ENCODE measurements at places on chromosomes 6 and 20. TPM values are rescaled to one million over a fixed set of nuclear protein-coding genes. Genes with fewer than 3 reads are reported as not detected.

- no peak for DNase-seq
Observed at GRCh38 chr6:138318741-138319375, 58.8 kb upstream of the SMIM28 start.

- no peak for DNase-seq
Observed at GRCh38 chr6:157530724-157531168, 149.8 kb downstream of the ZDHHC14 start.

DNA sequence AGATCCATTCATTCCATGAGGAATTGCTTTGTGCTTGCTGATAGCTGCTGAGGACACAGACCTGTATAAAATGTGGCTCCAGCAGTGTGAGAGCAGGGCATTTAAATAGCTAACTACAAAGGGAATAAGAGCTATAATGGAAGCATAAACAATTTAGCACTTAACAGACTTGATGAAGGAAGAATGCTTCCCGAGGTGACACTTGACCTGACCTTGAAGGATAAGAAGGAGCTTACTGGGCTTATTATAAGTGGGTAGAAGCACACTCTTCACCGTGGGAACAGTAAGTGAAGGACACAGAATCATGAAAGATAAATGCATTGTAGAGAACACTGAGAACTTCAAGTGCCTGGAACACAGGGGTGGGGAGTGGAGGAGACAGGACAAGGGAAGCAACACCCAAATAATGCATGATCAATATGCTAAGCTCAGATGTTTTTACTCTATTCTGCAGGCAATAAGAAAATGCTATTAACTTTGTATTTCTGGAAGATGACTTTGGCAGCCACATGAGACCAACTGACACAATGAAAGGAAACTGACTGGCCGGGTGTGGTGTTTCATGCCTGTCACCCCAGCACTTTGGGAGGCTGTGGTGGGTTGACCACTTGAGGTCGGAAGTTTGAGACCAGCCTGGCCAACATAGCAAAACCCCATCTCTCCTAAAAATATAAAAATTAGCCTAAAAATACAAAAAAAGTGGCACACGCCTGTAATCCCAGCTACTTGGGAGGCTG, 84.2 kb downstream of the EPB41L2 start:
- DNase-seq, result no peak

DNA sequence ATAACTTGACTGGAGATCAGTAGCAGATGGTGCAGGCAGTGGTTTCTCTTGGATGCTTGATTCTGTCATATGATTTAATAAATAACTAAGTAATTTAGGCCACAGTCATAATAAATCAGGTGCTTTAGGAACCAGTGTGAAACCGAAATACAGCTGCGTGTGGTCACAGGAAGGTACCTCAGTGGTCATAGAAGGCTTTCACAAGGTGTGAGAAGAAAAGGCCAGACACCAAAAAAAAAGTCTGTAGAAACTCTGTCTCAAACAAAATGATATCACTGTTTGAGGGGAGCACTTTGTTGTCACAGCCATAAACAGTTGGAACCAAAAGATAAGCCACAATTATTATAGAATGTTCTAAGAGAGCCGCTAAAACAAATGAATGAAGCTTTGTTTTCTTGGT, 56.5 kb downstream of the ARMC2 start:
- DNase-seq, result no peak

DNA sequence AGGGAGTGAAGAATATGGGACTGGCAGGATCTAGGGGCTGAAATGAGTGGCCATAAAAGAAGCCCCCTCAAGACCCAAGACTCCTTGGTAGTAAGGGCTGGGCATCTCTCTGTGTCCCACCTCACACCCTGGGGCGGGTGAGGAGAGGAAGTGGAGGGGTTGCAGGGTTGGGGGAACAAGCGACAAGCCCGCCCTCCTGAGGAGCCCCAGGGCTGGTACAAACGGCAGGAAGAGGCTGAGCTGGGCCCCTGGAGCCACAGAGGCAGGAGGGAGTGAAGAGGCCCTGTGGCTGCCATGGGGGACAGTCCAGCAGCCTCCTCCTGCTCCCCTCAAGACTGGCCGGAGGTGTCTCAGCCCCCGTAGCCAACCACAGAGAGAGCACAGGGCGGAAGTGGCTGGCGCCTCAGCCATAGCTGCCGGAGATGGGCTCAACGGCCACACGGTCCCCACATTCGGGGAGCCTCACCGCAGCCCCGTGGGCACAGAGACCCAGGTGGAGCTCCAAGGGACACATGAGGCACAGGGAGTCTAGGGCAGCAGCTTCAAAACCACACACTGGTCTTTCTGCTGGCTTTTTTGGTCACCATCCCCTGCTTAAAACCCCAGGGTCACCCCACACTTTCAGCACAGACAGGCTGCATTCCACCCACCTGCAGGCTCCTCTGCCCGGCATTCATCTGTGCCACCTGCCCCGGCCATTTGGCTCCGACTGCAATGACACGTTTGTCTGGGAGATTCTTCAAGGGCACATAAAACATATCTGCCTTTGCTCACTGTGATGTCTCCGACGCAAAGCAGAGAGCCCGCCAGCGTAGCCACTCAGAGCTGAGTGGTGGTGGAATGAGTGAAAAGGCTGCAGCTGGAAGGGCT, 524 bp downstream of the C20orf203 start:
- no peak for DNase-seq

DNA sequence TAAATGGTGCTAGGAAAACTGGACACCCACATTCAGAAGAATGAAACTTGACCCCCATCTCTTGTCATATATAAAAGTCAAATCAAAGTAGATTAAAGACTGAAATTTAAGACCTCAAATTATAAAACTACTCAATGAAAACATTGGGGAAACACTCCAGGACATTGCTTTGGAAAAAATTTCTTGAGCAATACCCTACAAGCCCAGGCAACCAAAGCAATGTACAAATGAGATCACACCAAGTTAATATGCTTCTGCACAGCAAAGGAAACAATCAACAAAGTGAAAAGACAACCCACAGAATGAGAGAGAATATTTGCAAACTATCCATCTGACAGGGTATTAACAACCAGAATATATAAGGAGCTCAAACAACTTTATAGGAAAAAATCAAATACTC, 407.9 kb upstream of the BTBD3 start:
- no peak for DNase-seq

DNA sequence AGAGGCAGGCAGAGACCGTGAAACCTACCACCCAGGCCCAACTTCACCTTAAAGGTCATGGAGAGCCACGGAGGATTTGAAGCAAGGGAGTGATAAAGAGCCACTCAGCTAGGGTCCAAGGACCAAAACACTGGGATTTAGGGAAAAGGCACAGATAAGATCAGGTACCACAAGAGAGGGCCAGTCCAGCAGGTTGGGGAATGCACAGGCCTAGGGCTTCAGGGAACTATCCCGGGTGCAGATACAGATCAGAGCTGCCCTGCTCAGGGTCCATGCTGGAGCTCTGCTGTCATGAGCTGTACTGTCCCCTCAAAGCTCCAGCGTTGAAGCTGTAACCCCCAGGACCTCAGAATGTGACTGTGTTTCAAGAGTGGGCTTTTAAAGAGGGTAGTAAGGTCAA, 16.9 kb downstream of the SLC22A23 start:
- DNase-seq, result no peak

DNA sequence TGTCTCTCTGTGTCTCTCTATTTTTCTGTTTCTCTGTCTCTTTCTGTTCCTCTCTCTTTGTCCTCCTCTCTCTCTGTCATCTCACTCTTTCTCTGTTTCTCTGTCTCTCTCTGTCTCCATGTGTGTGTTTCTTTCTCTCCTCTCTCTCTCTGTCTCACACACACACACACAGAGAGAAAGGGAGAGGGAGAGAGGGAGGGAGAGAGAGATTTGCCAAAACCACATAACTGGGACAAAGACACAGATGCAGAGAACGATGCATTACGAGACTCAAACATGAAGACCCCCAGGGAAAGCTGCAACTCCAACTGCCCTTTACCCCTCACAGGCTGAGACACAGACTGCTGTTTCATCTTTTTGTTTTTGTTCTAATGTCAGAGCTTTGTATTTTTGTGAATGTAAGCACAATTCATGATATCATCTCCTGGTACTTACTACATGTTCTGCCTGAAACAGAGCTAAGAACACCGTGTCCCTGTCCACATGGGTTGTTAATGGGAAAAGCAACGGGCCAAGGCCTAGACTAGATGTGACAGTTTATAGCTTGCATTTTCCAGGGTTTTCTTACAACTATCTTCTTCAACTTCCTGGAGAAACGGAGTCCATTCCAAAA, 177.1 kb upstream of the ARID1B start:
- no peak for DNase-seq

- no peak for DNase-seq
Observed at GRCh38 chr6:139010674-139011073, 17.9 kb upstream of the ABRACL start.

DNA sequence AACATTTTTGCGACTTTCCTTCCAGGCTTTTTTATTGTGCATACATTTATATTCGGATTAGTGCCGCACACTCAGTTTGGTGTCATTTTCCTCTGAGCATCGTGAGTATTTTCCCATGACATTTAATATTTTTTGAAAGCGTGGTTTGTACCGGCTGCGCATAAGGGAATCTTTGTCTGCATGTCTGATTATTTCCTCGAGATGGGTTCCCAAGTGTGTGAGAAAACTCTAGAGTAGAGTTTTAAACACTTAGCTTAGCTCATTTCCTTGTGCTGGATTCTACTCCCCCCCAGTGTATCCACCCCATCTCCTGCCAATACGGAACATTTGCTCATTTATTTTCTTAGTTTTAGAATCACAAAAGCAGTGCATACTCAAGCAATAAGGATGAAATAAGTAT, 94.3 kb downstream of the CDC5L start:
- no peak for DNase-seq

DNA sequence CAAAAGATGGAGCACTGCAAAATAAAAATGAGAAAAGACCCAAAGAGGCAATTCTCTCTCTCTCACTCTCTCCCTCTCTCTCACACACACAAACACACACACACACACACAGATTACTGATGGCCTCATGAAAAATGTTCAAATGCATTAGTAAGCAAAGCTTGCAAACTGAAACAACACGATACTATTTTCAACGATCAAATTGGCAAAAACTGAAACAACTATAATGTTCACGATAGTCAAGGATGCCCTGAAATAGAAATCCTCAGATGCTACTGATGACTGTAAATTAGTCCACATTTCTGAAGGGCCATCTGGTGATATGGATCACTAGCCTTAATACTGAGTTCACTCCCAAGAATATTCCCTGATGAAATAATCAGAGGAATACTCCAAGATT, 100.8 kb downstream of the TRERF1 start:
- no peak for DNase-seq

Gene ADAM33
- total RNA-seq, result 3.0 TPM

Gene TOP1
- 110 TPM for total RNA-seq

All from neural crest cell (in vitro differentiated cells).